Caudate nucleus (tissue), 63 donors: ENCODE measurements at places on chromosomes 6 and 20.

- DNase-seq: no peak
Measured at GRCh38 chr20:50646483-50646996, 44.8 kb downstream of the RIPOR3 start.

DNA sequence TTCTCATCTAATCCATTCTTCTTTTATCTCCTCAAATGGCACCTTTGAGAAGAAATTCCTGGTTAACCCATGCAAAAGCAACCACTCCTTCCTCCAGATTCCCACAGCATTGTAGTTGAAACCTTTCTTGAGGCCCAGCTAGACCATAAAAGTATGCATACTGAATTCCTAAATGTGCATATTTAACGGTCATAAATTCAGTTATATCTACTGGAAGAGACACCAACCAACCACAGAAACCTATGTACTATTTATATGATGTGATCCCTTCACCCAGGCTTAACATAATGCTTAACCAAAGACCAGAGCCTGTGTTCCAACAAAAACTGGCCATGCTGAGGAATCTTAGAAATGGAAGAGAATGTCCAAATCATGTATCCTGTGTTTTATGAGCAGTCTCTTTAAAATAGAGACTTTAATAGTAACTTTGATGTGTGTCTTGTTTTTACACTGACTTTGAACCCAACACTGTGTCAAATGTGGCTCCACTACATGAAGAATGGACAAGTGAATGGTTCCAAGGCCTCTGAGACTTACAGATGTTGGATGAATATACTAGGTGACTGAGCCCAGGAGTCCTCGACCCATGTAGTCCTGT, 11.4 kb upstream of the TAF8 start:
- DNase-seq: no peak

- no peak for DNase-seq
Measured at GRCh38 chr6:6466967-6467761, 121.4 kb upstream of the LY86 start.

DNA sequence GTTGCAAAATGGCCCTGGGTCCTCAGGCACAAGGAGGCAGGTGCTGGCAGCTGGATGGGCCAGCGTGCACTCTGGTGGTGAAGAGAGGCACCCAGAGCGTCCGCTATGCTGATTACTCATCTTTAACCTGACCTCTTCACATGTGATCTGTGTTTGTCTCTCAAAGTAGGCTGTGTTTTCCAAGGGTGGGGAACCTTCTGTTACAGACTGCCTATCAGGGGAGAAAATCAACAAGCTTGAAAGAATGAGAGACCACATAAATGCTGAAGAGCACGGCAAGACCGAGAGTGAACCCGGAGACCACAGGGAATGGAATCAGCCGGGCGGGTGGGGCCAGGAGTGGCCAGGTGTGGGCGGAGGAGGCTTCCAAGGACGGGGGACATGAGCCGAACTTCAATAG, 16.2 kb downstream of the BNIP5 start:
- DNase-seq: no peak

DNA sequence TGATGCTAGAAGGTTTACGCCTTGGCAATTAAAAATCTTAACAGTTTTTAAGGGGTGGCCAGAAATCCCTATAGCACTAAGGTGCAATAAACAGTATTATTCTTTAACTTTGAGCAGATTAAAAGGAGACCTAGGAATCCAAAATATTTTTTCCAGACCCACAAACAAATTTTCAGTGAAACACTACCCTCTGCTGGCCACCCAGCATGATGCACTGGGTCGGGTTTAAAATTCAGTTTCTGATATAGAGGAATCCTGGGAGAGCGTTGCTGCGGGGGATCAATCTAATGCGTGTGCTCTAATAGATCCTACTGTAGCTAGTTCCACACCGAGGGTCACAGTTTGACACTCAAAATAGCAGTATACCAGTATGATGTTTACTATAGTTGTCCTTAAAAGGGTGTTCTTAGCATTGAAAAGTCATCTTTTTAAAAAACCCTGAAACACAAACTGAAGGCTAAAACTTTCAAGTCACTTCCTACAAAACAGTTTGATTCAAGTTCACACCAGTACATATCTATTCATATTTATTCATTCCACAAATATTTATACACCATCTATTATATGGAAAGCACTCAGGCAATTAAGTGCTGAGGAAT, 10.2 kb downstream of the UBE3D start:
- peak; percentile 67 for DNase-seq

DNA sequence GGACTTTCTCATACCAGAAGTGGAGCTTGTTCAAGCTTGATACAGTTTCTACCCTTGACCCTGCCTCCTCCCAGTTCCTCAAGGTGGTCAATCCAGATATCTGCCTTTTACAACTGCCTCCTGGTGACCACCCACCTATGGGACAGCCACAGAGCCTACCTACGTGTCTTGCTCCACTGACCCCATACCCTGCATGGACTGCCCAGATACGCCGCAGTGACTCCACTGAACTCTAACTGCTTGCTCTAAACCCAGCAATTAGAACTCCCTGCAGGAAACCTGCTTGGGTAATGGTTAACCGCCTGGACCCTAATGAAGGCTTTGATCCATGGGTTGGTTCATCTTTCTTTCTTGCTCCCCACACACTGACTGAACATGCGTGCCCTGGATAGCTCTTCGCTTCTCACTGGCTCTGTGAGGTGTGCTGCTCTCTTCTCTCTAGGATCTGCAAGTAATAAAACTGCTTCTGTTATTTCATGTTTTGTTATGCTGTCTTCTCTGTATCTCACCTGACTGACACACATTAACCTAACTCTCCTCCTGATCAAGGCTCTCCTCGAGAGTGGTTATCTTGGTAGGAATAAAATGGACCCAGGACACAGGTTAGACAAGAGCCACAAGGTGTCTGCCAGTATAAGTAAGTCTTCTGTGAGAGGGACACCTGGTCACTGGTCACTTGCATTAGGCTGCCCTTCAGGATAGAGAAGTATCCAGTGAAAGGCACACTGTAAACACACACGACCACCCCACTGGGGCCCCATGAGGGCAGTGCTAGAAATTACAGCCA, 79.2 kb downstream of the CHD6 start:
- DNase-seq: no peak

DNA sequence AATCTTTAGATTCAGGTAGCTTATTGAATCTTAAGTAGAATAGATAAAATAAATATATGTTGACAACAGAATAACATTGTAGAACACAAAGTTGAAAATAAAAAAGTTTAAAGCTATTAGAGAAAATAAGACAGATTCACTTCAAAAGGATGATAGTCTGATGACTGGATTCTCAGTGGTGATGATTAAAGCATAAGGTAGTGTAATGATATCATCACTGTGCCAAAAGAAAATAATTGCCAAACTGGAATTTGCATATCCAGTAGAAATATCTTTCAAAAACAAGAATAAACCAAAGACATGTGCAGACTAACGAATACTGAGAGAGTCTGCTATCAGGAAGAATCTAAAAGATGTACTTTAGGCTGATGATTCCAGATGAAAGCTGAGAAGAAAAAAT, 30.2 kb downstream of the ENPP1 start:
- DNase-seq: no peak

- no peak for DNase-seq
Measured at GRCh38 chr6:161103475-161103874, 111.9 kb downstream of the MAP3K4 start.

DNA sequence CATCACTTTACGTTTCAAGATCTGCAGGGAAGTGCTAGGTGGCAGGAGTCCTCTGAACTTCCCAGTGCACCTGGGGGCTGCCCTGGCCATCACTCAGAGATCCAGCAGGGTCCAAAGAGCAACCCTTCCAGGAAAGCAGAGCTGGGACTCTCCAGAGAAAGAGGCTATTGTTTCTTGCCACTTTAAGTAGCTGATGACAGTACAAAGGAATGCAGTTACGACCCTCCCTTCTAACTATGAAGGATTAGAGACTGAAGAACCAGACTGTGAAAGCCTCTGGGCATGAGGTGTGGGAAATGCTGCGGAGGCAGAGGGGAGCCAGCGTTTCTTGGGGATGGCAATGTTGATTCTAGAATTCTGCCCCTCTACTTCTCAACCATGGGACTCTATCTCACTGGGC, 189.1 kb upstream of the SUPT3H start:
- DNase-seq: no peak

DNA sequence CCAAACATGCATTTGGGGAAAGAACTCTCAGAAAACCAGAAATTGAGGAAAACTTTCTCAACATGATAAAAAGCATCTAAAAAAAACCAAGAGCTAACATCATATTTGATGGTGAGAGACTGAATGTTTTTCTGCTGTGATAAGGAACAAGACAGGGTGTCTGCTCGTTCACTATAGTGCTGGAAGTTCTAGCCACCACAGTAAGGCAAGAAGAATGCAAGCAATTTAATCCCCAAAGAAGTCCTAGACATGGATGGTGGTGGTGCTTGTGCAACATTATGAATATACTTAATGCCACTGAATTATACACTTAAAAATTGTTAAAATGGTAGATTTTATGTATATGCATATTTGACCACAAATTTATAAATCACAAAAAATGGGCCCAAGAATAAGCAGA, 53.4 kb downstream of the LYRM2 start:
- no peak for DNase-seq

GRCh38 chr6:11848346-11848651, 69.7 kb upstream of the ADTRP start:
- no peak for DNase-seq

- no peak for DNase-seq
Measured at GRCh38 chr6:27863962-27864905, 48.0 kb downstream of the OR2B2 start.

DNA sequence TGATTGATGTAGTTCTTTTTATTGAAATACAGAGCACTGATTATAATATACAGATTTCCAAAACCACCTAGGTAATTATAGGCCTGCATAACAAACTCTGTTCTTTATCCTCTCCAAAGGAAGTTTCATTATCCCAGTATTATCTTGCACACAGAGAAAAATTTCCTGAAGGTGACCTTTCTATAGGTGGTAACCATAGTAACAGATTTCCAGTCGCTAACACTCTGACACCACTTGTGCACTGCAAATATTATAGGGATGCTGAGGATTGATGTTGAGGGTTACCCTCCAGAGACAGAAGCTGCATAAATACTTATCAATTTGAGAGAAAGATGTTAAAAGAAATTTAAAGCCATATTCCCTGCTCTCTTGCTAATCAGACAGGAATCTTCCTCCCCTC, 274.5 kb upstream of the NRSN1 start:
- DNase-seq: no peak

GRCh38 chr6:122714059-122714458, 65.5 kb upstream of the FABP7 start:
- no peak for DNase-seq

DNA sequence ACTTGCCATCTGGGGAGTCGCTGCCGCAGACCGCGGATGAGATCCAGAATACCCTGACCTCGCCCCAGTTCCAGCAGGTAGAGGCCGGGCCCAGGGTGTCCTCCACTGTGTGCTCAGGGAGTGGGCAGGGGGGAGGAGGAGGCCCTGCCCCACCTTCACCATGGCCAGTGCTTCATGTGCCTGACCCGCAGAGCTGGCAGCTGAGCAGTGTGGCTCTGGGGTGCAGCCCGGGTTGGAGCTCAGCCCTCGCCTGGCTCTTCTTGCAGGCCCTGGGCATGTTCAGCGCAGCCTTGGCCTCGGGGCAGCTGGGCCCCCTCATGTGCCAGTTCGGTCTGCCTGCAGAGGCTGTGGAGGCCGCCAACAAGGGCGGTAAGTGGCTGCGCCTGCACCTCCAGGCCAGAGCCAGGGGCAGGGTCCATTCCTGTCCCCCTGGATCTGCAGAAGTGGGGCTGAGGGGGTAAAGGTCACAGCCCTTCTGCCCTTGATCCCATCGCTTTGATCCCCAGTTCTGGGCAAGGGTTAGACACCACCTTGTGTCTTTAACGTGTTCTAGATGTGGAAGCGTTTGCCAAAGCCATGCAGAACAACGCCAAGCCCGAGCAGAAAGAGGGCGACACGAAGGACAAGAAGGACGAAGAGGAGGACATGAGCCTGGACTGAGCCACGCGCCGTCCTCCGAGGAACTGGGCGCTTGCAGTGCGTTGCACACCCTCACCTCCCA, 5.5 kb downstream of the ADRM1 start:
- no peak for DNase-seq

GRCh38 chr6:9028086-9028485, 592.7 kb upstream of the SLC35B3 start:
- DNase-seq: no peak

DNA sequence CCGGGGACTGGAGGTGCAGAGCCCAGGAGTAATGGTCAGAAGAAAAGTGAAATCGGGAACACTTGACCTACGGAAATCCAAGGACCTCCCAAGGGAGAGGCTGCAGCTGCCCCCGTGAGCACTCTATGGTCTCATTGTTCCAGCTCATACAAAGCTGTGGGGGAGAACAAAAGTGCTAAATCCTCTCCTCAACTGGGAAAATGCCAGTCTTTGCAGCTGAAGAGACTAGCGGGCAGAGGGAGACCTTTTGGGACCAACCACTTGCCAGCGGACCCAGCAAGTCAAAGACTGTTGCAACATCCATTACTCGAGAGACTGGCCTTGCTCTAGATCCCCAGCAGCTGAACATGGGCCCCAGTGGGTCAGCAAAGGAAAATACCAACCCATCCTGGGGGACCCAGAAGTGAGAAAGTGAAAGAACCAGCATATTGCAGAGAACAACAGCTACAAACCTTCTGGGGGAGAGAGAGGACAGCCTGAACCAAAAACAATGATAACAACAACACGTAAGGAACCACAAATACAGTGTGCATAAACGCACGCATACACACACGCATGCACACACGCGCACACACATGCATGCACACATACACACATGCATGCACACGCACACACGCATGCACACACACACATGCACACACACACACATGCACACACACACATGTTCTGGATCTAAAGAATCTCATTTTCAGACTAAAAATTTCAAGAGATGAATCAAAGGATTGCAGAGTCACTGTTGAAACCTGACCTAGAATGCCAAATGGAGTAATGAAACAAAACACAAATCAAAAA, 24.7 kb upstream of the ELMO2 start:
- DNase-seq: peak; percentile 41

- no peak for DNase-seq
Measured at GRCh38 chr20:813390-813789, 20.1 kb upstream of the FAM110A start.

GRCh38 chr20:35284267-35284991, at the start of gene EIF6:
TSS of gene EIF6 (minus strand) at chr20:35284772. CDS start at chr20:35284487, 285 bp downstream.
- DNase-seq: no peak

GRCh38 chr20:1973601-1974440, 20.0 kb downstream of the PDYN start:
- no peak for DNase-seq

- DNase-seq: no peak
Measured at GRCh38 chr6:141402489-141402888, 730.2 kb upstream of the GJE1 start.

GRCh38 chr6:81088145-81088544, 664.3 kb downstream of the TENT5A start:
- DNase-seq: no peak

DNA sequence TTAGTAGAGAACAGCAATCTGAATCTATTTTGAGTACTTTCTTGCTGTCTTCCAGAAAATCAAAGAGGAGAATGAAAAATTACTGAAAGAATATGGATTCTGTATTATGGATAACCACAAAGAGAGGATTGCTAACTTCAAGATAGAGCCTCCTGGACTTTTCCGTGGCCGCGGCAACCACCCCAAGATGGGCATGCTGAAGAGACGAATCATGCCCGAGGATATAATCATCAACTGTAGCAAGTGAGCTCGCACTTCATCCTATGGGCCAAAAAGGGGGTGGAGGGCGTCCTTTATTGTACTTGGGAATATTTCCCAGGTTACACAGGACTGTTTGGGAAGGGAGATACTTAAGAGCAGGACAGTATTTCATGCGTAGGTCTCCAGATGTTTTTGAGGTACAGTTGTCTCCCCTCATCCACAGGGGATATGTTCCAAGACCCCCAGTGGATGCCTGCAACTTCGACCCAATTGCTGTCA, 37.3 kb upstream of the PLCG1 start:
- no peak for DNase-seq

- no peak for DNase-seq
Measured at GRCh38 chr6:15387118-15387517, 141.2 kb downstream of the JARID2 start.
